ENCODE measurements at places on chromosomes 1 and 21. TPM values are rescaled to one million over a fixed set of nuclear protein-coding genes. Genes with fewer than 3 reads are reported as not detected.

GRCh38 chr1:93989601-93990000, 80.4 kb upstream of the GCLM start:
- H3K27ac ChIP-seq: no peak overlapping the region
- no peak overlapping the region for H3K4me3 ChIP-seq
- H3K27me3 ChIP-seq: no peaks in the 10 kb centered on the region
- DNase-seq: no peak
- peaks cover 35% of the 10 kb centered on the region for H3K4me1 ChIP-seq

DNA sequence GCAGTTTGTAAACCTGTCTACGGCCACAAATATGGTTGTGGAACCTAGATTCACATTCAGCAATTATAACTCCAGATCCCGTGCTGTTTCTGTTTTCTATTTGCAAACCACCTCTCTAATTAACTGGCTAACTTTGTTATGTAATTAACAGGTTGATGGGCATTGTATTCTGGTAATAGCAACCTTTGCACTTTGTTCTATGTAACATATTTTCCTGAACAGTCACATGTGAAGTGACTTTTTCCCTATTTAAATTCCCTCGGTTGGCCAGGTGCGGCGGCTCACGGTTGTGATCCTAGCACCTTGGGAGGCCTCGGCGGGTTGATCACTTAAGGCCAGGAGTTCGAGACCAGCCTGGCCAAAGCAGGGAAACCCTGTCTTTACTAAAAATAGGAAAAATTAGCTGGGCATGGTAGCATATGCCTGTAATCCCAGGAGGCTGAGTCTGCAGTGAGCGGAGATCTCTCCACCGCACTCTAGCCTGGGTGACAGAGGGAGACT, 1.4 kb downstream of the ACADM start:
- no peaks in the 10 kb centered on the region for H3K36me3 ChIP-seq
- DNase-seq: no peak
- H3K4me1 ChIP-seq: peaks cover 23% of the 10 kb centered on the region
- peak overlapping the region; percentile 90 for H3K27ac ChIP-seq

KPRP gene
- not detected for total RNA-seq

PADI2 gene
- not detected for total RNA-seq

DNA sequence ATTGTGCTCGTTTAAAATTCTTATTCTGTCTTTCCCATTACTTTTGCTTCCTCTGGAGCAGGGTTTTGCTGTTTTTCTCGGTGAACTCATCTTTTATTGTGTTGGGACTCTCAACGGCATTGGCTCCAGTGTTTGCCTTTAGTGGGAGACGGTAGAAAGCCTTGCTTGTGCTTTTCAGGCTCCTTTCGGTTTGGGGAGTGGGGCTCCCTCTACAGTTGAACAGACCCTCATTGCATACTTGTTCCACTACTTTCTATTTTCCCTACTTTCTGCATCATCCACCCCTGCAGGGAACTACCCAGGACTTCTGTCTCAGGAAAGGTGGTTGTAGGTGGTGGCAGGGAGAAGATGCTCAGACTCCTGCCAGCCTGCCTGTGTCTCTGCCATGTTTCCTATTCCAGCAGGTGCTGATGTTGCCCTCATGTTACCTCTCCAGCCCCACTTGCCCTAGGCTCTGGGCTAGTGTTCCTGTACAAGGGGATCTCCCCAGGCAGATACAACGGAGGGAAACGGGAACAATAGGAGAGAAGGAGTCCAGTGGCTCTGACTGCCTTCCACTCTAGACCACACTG, 68.5 kb upstream of the ZBTB18 start:
- H3K27me3 ChIP-seq: peaks cover 9% of the 10 kb centered on the region
- H3K4me1 ChIP-seq: no peaks in the 10 kb centered on the region
- H3K27ac ChIP-seq: no peak overlapping the region
- no peaks in the 10 kb centered on the region for H3K36me3 ChIP-seq
- no peak overlapping the region for H3K4me3 ChIP-seq

GRCh38 chr1:33719326-33719725, 144.6 kb upstream of the HMGB4 start:
- H3K27ac ChIP-seq: no peak overlapping the region
- no peaks in the 10 kb centered on the region for H3K4me1 ChIP-seq
- no peak for DNase-seq

GRCh38 chr1:57423135-57423655, 665 bp downstream of the DAB1 start:
- H3K27ac ChIP-seq: no peak overlapping the region
- H3K4me1 ChIP-seq: no peaks in the 10 kb centered on the region
- peaks cover 35% of the 10 kb centered on the region for H3K27me3 ChIP-seq
- no peak for DNase-seq
- no peak overlapping the region for H3K4me3 ChIP-seq

GRCh38 chr1:161111117-161111516, 6.7 kb downstream of the PFDN2 start:
- peaks cover 48% of the 10 kb centered on the region for H3K4me1 ChIP-seq
- H3K27ac ChIP-seq: no peak overlapping the region
- peaks cover 10% of the 10 kb centered on the region for H3K36me3 ChIP-seq
- no peaks in the 10 kb centered on the region for H3K27me3 ChIP-seq
- DNase-seq: no peak

- peak overlapping the region; percentile 94 for H3K4me3 ChIP-seq
- H3K36me3 ChIP-seq: peaks cover 55% of the 10 kb centered on the region
- H3K4me1 ChIP-seq: peaks cover 78% of the 10 kb centered on the region
Observed at GRCh38 chr1:205770618-205771017, 4.7 kb downstream of the RAB29 start.

- DNase-seq: no peak
- no peak overlapping the region for H3K4me3 ChIP-seq
- no peaks in the 10 kb centered on the region for H3K27me3 ChIP-seq
- no peaks in the 10 kb centered on the region for H3K36me3 ChIP-seq
- no peak overlapping the region for H3K27ac ChIP-seq
- H3K4me1 ChIP-seq: peaks cover 7% of the 10 kb centered on the region
Observed at GRCh38 chr1:87766737-87767136, 438.1 kb downstream of the LMO4 start.

- H3K4me1 ChIP-seq: peaks cover 12% of the 10 kb centered on the region
- H3K27ac ChIP-seq: peak overlapping the region; percentile 48
- peaks cover 33% of the 10 kb centered on the region for H3K27me3 ChIP-seq
- no peak for DNase-seq
- H3K36me3 ChIP-seq: no peaks in the 10 kb centered on the region
Observed at GRCh38 chr1:232925421-232926220, 24.8 kb upstream of the NTPCR start.

DNA sequence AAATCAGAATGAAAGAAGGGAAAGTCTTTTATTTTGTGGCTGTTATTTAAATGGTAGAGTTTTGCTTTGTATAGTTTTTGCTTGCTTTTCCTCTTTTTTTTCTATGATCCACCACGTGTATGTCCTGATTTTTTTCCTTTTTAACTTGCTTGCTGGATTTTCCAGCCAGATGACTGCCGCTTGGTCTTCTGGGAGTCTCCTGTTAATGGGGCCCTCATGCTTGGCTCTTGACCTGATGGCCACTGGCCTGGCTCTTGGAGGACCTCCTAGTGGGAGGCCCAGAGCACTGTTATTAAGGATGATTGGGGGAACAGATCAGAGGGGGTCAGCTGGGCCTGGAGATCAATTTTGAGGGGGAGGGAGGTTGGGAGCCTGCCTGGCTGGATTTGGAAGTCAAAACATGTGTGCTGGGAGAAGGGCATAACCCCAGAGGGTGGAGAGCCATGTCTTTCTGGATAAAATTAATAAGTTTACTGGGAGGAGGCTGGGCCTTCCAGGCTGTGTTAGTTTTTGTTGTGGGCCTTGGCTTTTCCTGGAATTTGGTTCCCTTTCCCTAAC, 1.2 kb downstream of the FGGY start:
- no peak for DNase-seq
- H3K4me3 ChIP-seq: peak overlapping the region; percentile 93
- peak overlapping the region; percentile 91 for H3K27ac ChIP-seq
- peaks cover 28% of the 10 kb centered on the region for H3K4me1 ChIP-seq
- H3K27me3 ChIP-seq: no peaks in the 10 kb centered on the region

DNA sequence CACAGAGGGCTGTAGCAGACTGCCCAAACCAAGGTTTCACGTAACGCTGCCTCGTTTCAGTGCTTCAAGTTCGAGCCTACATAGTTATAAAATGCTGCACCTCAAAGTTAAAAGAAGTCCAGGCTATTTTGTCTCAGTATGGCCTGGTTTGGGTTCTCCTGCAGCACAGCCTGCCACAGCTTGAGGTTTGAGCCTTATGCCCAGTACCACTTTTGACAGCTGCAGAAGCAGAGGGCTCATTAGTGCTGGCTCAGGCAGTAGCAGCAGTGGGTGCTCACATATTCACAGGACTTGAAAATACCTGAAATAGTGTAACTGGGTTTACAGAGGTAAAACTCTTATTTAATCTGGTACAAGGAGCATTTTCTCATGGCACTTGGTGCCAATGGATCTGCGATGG, 15.3 kb downstream of the SPATA46 start:
- no peak overlapping the region for H3K4me3 ChIP-seq
- H3K36me3 ChIP-seq: no peaks in the 10 kb centered on the region
- DNase-seq: no peak
- H3K27me3 ChIP-seq: peaks cover 5% of the 10 kb centered on the region
- peaks cover 7% of the 10 kb centered on the region for H3K4me1 ChIP-seq

GRCh38 chr1:243244432-243244841, 10.6 kb downstream of the CEP170 start:
- no peaks in the 10 kb centered on the region for H3K36me3 ChIP-seq
- no peak for DNase-seq
- peaks cover 2% of the 10 kb centered on the region for H3K4me1 ChIP-seq
- H3K4me3 ChIP-seq: no peak overlapping the region

- no peak for DNase-seq
- H3K27me3 ChIP-seq: no peaks in the 10 kb centered on the region
- H3K36me3 ChIP-seq: no peaks in the 10 kb centered on the region
- H3K27ac ChIP-seq: peak overlapping the region; percentile 7
Observed at GRCh38 chr1:41872074-41872473, 46.6 kb downstream of the HIVEP3 start.

- peaks cover 5% of the 10 kb centered on the region for H3K4me1 ChIP-seq
- H3K36me3 ChIP-seq: no peaks in the 10 kb centered on the region
- H3K27me3 ChIP-seq: peaks cover 11% of the 10 kb centered on the region
- H3K27ac ChIP-seq: no peak overlapping the region
Observed at GRCh38 chr1:247472035-247472434, 14.1 kb upstream of the OR2B11 start.

PTPRF gene
- 0.33 TPM for total RNA-seq

DNA sequence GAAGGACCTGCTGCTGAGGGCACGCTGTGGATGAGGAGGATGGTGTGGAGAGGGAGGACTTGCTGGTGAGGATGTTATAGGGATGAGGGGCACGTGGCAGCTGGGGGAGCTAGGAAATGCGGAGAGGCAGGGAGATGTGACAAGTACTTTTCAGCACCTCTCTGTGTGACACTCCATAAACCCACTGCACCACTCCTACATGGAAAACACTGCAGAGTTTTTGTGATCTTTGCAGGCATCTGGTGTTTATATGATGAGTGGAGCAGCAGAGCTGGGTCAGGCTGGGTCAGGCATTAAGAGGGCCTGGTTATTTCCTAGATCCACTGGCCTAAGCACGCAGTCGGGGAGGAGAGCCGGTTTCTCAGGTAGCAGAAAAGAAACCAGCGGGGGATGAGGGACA, 167.3 kb upstream of the COA6 start:
- H3K27me3 ChIP-seq: peaks cover 17% of the 10 kb centered on the region
- H3K4me3 ChIP-seq: no peak overlapping the region
- H3K27ac ChIP-seq: no peak overlapping the region
- no peak for DNase-seq
- no peaks in the 10 kb centered on the region for H3K36me3 ChIP-seq

SNIP1 gene
- 35.8 TPM for total RNA-seq

DNA sequence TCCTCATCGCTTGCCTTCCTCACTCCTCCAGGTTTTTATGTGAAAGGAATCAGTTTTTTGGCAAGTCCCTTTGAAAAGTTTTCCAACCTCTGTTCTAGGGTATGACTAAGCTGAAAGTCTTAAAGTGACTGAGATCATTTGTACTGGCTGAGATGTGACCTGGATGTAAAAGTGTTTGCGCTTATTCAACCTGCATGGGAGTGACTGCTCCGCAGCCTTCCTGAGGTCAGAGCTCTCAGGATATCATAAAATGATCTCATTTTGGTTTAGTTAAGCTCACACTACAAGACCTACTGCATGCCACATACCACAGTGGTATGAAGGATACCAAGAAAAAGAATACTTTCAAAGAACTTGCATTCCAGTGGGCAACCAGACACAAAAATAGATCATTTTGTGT, 29.8 kb upstream of the TADA1 start:
- H3K27me3 ChIP-seq: peaks cover 5% of the 10 kb centered on the region
- H3K4me1 ChIP-seq: peaks cover 25% of the 10 kb centered on the region
- H3K36me3 ChIP-seq: no peaks in the 10 kb centered on the region
- peak overlapping the region; percentile 63 for H3K27ac ChIP-seq
- peak overlapping the region; percentile 57 for H3K4me3 ChIP-seq

- H3K27me3 ChIP-seq: no peaks in the 10 kb centered on the region
- peak overlapping the region; percentile 77 for H3K27ac ChIP-seq
- no peak for DNase-seq
Observed at GRCh38 chr1:155195201-155196102, 12.2 kb downstream of the THBS3 start.

TMEM82 gene
- total RNA-seq: not detected

BTF3L4 gene
- total RNA-seq: 24.2 TPM

- no peaks in the 10 kb centered on the region for H3K4me1 ChIP-seq
- no peak overlapping the region for H3K27ac ChIP-seq
- H3K27me3 ChIP-seq: no peaks in the 10 kb centered on the region
- H3K4me3 ChIP-seq: no peak overlapping the region
- no peaks in the 10 kb centered on the region for H3K36me3 ChIP-seq
- no peak for DNase-seq
Observed at GRCh38 chr1:225820522-225821120, 10.7 kb downstream of the EPHX1 start.

DNA sequence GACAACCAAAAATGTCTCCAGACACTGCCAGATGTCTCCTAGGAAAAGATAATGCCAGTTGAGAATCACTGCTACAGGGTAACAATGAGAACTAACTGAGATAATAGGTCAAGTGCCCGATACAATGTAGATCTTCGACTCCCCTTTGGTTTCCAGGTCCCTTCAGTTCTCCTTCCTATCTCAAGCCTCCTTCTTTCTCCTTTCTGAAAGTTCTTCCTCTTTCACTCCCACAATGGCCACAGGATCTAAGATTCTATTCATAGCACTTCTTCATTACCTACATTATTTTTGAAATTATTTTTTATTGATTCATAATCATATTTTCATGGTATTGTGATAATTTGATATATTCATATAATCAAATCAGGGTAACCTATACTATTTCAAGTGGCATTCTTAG, 6.3 kb downstream of the PFDN2 start:
- H3K27ac ChIP-seq: no peak overlapping the region
- H3K4me1 ChIP-seq: peaks cover 48% of the 10 kb centered on the region
- no peaks in the 10 kb centered on the region for H3K27me3 ChIP-seq
- peaks cover 10% of the 10 kb centered on the region for H3K36me3 ChIP-seq
- DNase-seq: no peak

PSMB4 gene
- 427 TPM for total RNA-seq

GRCh38 chr1:2093636-2094035, 43.4 kb downstream of the PRKCZ start:
- no peak overlapping the region for H3K27ac ChIP-seq
- H3K4me3 ChIP-seq: no peak overlapping the region
- no peaks in the 10 kb centered on the region for H3K27me3 ChIP-seq
- peaks cover 4% of the 10 kb centered on the region for H3K4me1 ChIP-seq

GRCh38 chr21:37429356-37429755, 62.8 kb downstream of the DYRK1A start:
- H3K27ac ChIP-seq: no peak overlapping the region
- H3K36me3 ChIP-seq: peaks cover 10% of the 10 kb centered on the region
- peaks cover 51% of the 10 kb centered on the region for H3K4me1 ChIP-seq
- no peak for DNase-seq
- no peaks in the 10 kb centered on the region for H3K27me3 ChIP-seq

OTUD3 gene
- total RNA-seq: 27.4 TPM

MIS18A gene
- 25.2 TPM for total RNA-seq

GRCh38 chr1:43381612-43382011, 8.0 kb downstream of the MED8 start:
- H3K36me3 ChIP-seq: peaks cover 23% of the 10 kb centered on the region
- no peaks in the 10 kb centered on the region for H3K27me3 ChIP-seq
- no peak overlapping the region for H3K4me3 ChIP-seq
- H3K27ac ChIP-seq: no peak overlapping the region

MYOG gene
- total RNA-seq: not detected
